ENCODE measurements at places on chromosomes 2 and 18.

DNA sequence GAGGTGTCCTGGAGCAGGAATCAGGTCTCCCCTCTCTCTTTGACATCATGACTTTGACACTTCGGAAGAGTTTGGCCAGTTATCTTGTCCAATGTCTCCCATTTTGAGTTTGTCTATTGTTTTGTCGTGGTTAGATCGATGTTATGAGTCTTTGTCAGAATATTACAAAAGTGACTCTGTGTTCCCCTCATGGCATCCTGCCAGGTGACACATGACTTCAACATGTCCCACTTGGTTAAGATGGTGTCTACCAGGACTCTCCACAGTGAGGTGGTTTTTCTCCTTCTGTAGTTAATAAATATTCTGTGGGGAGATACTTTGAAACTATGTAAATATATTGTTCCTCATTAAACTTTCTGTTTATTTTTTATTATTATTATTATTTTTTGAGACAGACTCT, 76.6 kb upstream of the BZW1 start:
- no peak for DNase-seq

DNA sequence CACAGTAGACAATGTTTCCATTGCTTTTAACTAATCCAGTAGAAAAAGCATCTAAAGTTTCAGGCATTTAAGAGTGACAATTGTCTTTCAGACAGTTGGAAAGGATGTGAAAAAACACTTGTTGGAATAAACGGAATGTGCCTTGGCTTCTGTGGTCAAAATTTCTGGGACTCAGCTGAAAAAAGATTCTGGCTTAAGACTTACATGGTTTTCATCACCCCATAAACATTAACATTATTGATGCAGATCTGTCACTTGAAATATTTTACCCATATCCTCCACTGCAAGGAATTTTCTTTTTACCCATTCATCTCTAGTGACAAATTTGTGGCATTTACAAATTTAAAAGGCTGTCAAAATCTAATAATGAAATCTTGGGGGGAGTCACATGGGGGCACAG, 166.0 kb downstream of the SRBD1 start:
- no peak for DNase-seq

GRCh38 chr2:45567974-45568789, 42.9 kb downstream of the SRBD1 start:
- DNase-seq = no peak

DNA sequence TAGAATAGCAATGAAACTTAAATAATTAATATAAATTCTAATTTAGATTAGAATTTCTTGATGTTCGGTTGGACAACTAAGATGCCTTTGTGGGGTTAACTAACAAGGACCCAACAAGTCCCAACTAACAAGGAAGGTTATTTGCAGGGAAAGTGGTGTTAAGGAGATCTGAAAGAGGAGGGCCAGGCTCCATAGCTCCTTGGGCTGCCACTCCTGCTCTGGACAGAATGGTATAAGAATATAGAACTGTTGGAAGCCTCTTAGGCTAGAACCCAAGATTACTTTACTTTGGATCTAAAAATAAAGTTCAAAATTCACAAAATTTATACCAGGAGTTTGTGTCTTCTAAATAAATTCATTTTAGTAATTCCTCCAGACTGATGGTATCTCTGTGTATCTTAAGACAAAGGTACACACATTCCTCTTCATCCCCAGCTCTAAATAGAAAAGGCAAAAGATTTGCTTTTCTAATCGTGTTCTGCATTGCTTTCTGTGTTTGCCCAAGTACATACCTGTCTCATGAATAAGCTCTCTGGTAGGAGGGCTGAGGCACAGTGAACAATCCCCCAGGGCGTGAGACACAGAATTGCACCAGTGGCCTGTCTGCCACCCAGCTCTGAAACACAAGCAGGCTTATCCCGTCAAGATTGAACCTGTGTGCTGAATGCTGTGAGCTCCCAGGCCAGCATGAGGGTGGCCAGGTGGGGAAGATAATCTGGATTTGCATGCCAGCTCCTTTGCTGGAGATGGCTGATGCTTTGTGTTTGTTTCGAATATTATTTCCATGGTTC, 176.0 kb downstream of the ACKR3 start:
- DNase-seq = no peak

- no peak for DNase-seq
Measured at GRCh38 chr18:58097121-58097906, 53.3 kb downstream of the NEDD4L start.

DNA sequence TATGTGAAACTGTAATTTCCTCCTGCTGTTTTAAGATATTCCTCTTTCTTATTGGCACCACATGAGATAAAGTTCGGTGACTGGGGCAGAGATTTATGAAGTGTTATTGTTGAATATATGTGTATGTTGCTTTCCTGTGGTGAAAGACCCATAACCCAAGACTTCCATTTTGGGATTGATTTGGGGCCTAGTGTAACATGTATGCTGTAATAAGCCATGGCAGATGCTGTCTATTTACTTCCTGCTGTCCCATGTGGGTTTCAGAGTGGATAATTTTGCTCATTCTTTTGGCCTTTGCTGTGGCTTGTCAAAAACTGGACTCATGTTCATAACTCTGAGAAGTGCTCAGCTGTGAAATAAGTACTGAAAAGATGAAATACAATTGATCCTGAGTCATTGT, 10.8 kb upstream of the MYO1B start:
- no peak for DNase-seq

DNA sequence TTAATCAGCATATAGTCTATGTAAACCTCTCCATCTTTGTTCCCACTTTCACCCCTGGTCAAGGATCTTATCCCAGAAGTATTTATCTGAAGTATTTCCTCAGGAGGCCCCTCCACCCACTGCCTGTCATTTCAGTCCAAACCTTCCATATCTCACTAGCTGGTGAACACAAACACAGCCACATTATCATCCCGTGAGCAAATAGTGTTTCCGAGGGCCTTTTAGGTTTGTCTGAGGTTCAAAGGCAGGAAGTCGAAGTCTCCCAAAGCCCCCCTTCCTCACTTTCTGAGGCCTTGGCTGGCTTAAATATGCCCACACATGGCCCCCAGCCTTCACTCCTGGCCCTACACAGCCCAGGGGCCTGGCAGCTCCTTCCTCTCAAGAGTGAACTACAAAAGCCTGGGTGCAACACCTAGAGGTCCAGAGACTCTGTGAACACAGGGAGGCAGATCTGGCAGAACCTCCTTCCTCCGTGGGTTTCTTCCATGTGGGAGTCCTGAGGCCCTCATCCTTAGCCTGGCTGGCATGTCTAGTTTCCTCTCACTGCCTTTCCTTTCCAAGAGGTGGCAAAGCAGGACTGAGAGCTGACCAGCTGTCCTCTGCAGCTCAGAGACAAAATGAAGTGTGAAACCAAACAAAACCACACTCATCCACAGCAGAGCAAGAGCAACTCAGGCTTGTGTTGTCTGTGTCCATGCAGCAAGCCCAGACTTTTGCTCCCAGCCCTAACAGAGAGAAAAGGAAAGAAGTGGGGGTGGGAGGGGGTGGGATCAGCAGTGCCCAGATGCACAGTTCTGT, 264.2 kb downstream of the SS18 start:
- DNase-seq = no peak

DNA sequence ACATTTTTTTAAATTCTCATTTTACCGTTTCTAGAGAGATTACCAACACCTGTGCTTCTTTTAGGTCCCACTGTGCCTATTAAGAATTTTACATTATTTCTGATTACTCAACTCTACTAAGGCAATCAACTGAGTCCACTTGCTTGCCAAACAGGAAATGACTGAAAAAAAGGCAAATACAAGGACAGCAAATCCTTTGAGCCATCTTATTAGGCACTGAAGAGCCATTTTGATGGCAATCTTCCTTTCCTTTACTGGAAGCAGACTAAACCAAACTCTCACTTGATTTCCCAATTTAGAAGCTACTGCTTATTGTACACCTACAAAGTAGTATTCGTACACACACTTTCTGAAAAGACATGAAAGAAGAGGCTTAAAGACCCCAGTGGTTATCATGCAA, 121.4 kb upstream of the COL3A1 start:
- DNase-seq = no peak

All from stimulated activated CD8-positive, alpha-beta memory T cell treated with anti-CD3 and anti-CD28 coated beads, Interleukin-7, amount 100 ng/mL, for 48 hours (primary cell).